ENCODE measurements at places on chromosomes 7 and 10.

GRCh38 chr10:110022716-110023504, 15.1 kb downstream of the ADD3 start:
- H3K4me3 ChIP-seq, result no peak overlapping the region
- H3K27me3 ChIP-seq, result no peaks in the 10 kb centered on the region
- DNase-seq, result no peak
- no peaks in the 10 kb centered on the region for H3K36me3 ChIP-seq
- no peak overlapping the region for H3K27ac ChIP-seq
- H3K4me1 ChIP-seq, result peaks cover 70% of the 10 kb centered on the region

GRCh38 chr10:42932735-42933447, 144.0 kb upstream of the RET start:
- no peaks in the 10 kb centered on the region for H3K27me3 ChIP-seq
- H3K4me3 ChIP-seq, result no peak overlapping the region
- no peaks in the 10 kb centered on the region for H3K36me3 ChIP-seq
- DNase-seq, result no peak
- no peaks in the 10 kb centered on the region for H3K4me1 ChIP-seq

DNA sequence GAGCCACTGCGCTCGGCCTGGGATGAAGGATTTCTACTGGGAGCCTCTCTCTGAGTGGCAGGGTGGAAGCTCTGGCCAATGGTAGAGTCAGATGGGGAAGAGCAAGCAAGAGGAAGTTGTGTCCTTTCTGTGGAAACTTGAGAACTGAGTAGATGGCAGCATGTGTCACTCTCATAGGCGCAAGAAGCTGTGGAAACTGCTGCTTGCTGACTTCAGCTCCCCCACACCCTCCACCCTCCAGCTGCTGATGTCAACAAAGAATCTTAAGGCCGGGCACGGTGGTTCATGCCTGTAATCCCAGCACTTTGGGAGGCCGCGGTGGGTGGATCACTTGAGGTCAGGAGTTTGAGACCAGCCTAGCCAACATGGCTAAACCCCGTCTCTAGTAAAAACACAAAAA, 39.8 kb upstream of the SRGN start:
- no peaks in the 10 kb centered on the region for H3K36me3 ChIP-seq
- DNase-seq, result no peak
- H3K27ac ChIP-seq, result no peak overlapping the region
- peaks cover 32% of the 10 kb centered on the region for H3K4me1 ChIP-seq

DNA sequence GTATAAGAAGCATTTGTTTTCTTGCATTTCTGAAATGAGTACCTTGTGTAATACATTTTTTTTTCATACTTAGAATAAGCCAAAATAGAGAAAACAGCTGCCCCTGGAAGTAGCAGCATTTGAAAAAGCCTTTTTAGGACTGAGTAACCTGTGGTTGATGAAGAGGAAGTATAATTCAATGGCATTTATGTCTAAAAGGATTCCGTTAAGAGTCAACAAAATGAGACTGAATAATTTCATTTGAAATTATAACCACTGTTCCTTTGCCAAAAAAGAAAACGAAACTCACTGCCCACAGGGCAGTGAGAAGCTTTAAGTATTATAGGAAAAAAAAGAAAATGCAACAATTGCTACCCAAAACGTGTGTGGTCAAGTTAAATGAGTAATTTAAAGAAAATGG, 705.6 kb upstream of the PHF14 start:
- no peak for DNase-seq
- no peaks in the 10 kb centered on the region for H3K36me3 ChIP-seq
- no peak overlapping the region for H3K27ac ChIP-seq
- no peaks in the 10 kb centered on the region for H3K4me1 ChIP-seq
- no peak overlapping the region for H3K4me3 ChIP-seq

DNA sequence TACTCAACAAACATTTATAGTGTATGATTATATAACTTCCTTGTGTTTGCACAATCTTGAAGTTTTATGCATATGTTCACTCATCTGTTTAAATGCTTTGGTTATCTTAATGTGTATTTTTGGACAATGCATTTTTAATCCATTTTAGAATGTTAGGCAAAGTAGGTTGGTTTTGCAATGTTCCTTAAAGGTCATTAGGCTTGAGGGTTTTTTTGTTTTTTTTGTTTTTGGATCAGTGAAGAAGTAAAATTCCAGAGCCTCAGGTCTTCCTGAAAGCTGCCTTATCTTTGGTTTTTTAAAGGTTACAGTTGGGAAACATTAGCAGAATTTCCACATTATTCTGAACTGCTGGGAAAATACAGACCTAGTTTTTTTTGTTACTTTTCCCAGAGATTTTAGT, 12.8 kb downstream of the MDFIC start:
- H3K4me3 ChIP-seq, result no peak overlapping the region
- DNase-seq, result no peak
- H3K27ac ChIP-seq, result no peak overlapping the region
- no peaks in the 10 kb centered on the region for H3K36me3 ChIP-seq
- no peaks in the 10 kb centered on the region for H3K27me3 ChIP-seq
- H3K4me1 ChIP-seq, result peaks cover 90% of the 10 kb centered on the region

DNA sequence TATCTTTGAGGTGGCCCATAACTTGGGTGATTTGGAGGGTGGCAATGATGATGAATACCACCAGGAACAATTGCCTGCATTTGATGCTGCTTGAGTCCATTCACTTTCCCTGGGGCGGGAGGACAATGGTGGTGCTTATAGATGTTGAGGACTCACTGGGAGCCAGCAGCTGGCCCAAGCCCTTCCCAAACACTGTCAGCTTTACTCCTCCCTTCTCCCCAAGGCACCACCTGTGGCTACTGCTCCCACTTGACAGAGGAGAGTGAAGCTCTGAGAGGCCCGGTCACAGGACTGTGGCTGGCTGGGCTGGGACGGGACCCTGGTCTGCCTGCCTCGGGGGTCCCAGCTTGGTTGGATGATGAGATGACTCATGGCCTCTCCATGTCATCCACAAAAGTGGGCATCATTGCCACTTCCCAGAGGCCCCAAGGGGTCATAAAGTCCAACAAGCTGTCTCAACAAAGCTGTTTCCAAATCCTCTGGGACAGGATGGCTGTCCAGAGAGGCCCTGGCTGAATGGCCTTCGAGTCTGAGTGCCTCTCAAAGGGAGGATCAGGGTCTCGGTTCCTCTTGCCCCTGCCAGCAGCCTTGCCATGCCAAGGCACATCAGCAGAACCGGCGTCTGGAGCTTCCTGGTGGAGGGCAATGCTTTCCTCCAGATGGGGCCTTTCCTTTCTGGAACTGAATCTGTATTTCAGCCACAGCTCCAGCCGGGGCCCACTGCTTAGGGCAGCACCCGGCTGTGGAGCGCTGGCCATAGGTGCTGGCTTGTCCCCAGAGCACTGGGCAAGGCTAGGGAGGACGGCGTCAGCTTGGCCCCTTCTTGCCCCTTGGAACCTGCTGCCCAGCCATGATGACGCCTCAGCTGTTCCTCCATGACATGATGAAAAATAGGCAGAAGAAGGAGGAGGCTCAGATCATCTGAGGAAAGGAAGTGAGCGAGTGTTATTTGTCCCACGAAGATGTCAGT, 47.0 kb upstream of the PLEKHA1 start:
- H3K4me3 ChIP-seq, result no peak overlapping the region
- no peaks in the 10 kb centered on the region for H3K27me3 ChIP-seq
- no peaks in the 10 kb centered on the region for H3K4me1 ChIP-seq
- H3K36me3 ChIP-seq, result no peaks in the 10 kb centered on the region
- no peak overlapping the region for H3K27ac ChIP-seq
- DNase-seq, result no peak

DNA sequence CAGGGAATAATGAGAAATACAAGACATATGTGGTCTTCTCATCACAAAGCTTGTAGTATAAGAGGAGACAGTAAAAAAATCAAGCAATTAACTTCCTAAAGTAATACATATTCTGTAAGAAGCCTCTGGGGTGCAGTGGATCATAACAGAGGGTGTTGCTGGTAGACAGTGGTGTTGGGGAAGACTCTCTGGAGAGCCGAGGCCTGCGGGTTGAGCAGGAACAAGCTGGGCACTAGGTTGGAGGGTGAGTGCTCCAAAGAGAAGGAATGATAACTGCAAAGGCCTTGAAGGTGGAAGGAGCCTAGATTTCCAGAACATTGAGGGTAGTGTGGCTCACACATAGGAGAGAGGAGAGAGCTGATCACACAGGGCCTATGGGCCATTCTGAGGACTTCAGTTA, 1.5 kb downstream of the GIMAP4 start:
- H3K36me3 ChIP-seq, result peaks cover 29% of the 10 kb centered on the region
- H3K4me3 ChIP-seq, result peak overlapping the region; percentile 92
- no peak for DNase-seq
- no peaks in the 10 kb centered on the region for H3K27me3 ChIP-seq
- H3K4me1 ChIP-seq, result peaks cover 57% of the 10 kb centered on the region
- peak overlapping the region; percentile 70 for H3K27ac ChIP-seq

DNA sequence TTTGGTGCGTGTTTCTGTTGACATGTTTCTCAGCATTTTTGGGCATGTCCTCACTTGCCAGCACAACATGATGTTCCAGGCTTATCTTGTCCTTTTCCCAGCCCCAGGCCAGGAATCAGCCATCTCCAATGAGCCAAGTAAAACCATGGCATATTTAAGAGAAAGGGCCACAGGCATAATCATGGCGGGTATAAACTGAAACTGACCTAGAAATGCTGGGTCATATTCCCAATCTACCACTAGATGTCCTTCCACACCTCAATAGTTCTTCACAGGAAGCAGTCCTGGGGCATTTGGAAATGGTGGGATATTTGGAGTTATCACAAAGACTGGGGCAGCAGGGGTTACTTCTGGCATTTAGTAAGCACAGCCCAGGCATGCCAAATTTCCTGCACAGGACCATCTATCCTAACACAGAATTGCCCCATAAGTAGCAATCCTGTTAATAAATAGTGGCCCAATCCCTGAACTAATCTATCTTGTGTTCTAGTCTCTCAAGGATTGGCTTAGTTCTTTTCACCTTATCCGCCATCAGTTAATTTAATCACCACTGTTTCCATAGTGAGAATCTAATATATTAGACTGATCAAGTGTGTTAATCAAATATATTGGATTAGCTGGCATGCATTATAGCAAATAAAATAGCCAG, 101.6 kb downstream of the NPSR1 start:
- H3K4me1 ChIP-seq, result no peaks in the 10 kb centered on the region
- H3K36me3 ChIP-seq, result no peaks in the 10 kb centered on the region
- no peak for DNase-seq
- H3K27ac ChIP-seq, result no peak overlapping the region

GRCh38 chr10:31749981-31750840, 178.4 kb downstream of the ARHGAP12 start:
- H3K27me3 ChIP-seq, result no peaks in the 10 kb centered on the region
- H3K36me3 ChIP-seq, result no peaks in the 10 kb centered on the region
- H3K27ac ChIP-seq, result no peak overlapping the region
- H3K4me1 ChIP-seq, result no peaks in the 10 kb centered on the region
- H3K4me3 ChIP-seq, result no peak overlapping the region

- H3K36me3 ChIP-seq, result no peaks in the 10 kb centered on the region
- no peaks in the 10 kb centered on the region for H3K4me1 ChIP-seq
- no peak overlapping the region for H3K27ac ChIP-seq
- no peak overlapping the region for H3K4me3 ChIP-seq
- DNase-seq, result no peak
These were observed 86.8 kb upstream of the KMT2C start for GRCh38 chr7:152522571-152523067.

GRCh38 chr7:19128856-19129255, 11.4 kb upstream of the TWIST1 start:
- no peaks in the 10 kb centered on the region for H3K4me1 ChIP-seq
- no peaks in the 10 kb centered on the region for H3K36me3 ChIP-seq
- no peak overlapping the region for H3K4me3 ChIP-seq
- H3K27ac ChIP-seq, result no peak overlapping the region

DNA sequence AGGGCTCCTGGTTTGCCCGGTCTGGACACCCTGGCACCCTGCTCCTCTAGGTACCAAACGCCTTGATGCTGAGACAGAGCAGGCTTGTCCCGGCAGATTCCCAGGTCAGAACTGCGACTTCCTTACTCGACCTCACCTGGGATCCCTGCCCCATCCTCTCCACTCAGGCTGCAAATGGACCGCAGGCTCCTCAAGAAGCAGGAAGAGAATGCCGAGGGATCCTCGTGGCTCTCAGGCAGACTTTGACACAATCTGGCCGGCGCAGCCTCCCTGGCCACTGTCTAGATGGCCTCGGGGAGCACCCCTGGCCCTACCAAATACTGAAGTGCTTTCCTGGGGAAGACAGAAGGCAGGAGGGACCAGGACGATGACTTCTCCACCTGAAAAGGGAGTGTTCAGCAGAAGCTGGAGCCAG, 421 bp upstream of the NODAL start:
- H3K4me1 ChIP-seq, result peaks cover 18% of the 10 kb centered on the region
- no peak overlapping the region for H3K4me3 ChIP-seq
- H3K27me3 ChIP-seq, result peaks cover 29% of the 10 kb centered on the region
- no peak for DNase-seq
- no peaks in the 10 kb centered on the region for H3K36me3 ChIP-seq

GRCh38 chr7:107850643-107851042, 40.3 kb upstream of the DLD start:
- no peak for DNase-seq
- no peaks in the 10 kb centered on the region for H3K27me3 ChIP-seq
- H3K27ac ChIP-seq, result no peak overlapping the region
- no peaks in the 10 kb centered on the region for H3K36me3 ChIP-seq

GRCh38 chr10:46029461-46030030, 877 bp downstream of the NCOA4 start:
- H3K27me3 ChIP-seq, result no peaks in the 10 kb centered on the region
- H3K36me3 ChIP-seq, result peaks cover 5% of the 10 kb centered on the region
- DNase-seq, result no peak
- H3K4me1 ChIP-seq, result peaks cover 57% of the 10 kb centered on the region
- peak overlapping the region; percentile 92 for H3K4me3 ChIP-seq

- no peaks in the 10 kb centered on the region for H3K27me3 ChIP-seq
- no peaks in the 10 kb centered on the region for H3K36me3 ChIP-seq
- no peak overlapping the region for H3K4me3 ChIP-seq
- DNase-seq, result no peak
- no peak overlapping the region for H3K27ac ChIP-seq
- no peaks in the 10 kb centered on the region for H3K4me1 ChIP-seq
These were observed 121.4 kb upstream of the CHST15 start for GRCh38 chr10:124214610-124215375.
